ENCODE measurements at places on chromosomes 16 and 17.

- no peak for DNase-seq
Measured at GRCh38 chr17:39863244-39863917, 731 bp downstream of the IKZF3 start.

DNA sequence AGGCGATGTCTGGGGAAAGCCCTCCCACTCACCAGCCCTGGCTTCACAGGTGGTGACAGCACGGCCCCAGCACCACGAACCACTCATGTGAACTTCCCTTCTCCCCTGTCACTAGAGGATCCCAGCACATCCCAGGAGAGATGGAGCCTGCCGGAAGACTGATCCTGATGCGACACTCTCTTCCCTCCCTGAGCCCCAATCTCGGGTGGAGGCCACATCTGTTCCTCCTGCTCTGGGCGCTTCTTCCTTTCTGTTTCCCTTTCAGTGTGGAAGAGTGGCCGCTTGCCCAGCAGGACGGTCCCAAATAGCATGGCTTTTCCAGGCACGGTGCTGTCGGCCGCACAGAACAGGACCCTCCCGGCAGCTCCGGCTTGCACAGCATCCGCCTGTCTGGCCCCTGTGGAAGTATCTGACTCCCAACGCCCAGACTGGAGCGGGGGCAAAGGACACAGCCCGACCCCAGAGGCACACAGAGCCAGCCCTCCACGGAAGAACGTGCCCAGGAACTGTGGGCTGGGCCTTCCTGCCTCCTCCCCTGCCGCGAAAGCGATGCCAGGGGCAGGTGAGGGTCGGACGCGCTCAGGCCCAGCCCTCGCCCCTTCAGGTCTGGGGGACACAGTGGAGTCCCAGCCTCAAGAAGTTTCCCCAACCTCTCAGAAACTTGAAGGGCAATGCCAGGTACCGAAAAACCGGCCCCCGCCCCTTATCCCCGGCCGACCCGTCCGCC lies 37.6 kb downstream of the CBFA2T3 start:
- DNase-seq = no peak

DNA sequence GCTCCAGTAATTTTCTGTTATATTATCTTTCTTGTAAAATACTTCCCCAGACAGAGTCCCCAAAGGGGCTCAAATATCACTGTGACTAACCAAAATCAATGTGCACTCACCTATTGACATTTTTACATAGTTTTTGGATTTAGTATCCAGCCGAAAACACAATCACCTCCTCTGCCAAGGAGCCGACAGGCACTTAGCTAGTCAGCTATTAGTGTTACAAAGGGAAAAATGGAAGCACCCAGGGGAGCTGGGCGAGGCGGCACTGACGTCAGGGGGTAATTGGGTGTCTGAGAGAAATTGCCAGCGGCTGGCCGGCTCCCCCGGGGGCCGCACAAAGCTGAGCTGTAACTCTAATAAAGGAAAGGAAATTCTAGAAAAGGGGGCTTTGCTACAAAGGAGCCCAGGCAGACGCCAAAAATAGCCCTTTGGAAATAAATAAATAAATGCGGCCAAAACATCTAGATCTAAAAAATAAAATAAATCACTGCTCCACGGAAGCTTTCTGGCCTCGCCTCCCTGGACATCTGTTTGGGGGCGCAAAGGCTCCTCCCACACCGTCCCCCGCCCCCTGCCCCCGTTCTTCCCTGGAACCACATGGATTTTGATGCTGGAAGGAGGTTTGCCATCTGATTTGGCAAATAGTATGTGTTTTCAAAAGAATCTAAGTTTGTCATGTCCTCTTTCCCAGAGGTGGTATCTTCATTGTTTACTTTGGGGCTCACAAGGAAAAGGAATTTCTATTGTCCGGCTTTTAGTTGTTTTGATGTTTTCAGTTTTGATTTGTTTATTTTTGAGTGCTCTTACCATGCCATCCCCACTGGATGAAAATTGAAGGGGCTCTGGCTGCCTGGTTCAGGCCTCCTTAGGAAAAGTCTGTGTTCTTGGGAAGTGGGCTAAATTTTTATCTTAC lies 156.7 kb downstream of the ZNF423 start:
- no peak for DNase-seq

- DNase-seq = no peak
Measured at GRCh38 chr17:69672924-69673323, 258.4 kb downstream of the MAP2K6 start.

DNA sequence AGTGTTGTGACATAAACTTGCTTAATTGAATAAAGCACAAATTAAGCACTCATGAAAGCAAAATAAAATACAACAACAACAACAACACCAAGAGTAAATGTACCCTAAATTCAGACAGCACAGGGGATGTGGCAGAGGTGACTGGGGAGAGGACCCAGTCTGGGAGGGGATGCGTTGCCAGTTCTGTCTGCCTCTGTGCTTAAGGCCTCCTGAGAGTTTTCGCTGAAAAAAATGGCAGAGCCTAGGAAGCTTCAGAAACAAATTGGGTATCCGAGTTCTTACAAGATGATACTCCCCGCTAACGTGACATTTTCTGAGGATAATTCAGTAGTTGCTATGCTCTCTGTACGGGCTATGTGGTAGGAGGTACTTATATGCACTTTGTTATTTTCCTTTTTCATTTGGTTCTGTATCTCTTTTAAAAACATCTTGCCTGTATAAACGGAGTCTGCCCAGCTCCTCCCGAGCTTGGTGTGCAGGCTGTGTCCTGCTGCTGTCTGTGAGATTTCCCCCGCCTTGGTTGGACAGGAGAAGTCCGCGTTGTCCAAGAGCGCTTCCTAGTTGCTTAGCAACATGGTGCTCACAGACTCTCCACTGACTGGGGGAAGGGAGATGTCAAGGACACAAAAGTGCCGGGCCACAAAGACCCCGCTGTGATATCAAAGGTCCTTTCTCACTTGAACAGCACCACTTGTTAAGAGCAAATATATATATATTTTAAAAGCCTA lies 134.2 kb upstream of the CPHXL start:
- no peak for DNase-seq

- DNase-seq = no peak
Measured at GRCh38 chr16:9206156-9206555, 114.7 kb downstream of the HAPSTR1 start.

DNA sequence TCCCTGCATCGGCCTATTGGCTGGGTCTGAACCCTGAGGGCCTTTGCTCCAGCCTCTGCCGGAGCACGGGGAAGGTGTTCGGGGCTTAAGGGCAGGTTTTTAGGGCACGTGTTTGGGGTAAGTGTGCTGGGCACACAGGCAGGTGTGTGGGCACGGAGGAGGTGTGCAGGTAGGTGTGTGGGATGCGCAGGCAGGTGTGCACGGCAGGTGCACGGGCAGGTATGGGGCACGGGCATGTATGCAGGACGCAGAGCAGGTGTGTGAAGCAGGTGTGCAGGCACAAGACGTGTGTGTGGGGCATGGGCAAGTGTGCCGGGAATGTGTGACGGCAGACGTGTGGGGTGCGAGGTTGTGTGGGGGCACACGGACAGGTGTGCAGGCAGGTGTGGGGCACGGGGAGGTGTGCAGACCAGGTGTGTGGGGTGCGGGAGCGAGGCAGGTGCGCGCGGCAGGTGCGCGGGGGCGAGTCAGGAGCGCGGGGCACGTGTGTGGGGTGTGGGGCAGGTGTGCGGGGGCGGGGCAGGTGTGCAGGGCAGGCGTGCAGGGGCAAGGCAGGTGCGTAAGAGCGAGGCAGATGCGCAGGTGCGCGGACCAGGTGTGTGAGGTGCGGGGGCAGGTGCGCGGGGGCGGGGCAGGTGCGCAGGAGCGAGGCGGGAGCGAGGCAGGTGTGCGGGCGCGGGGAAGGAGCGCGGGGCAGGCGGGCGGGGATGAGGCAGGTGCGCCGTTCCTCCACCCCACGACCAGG lies 28.6 kb upstream of the METRNL start:
- no peak for DNase-seq

DNA sequence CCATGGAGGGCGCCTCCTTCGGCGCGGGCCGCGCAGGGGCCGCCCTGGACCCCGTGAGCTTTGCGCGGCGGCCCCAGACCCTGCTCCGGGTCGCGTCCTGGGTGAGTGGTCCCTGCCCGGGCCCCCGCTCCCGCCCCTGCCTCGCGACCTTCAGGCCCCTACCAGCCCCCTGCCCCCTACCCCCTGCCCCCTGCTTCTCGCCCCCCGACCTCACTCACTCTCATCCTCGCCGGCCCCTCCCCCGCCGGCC lies 256 bp downstream of the SYNGR3 start:
- no peak for DNase-seq

DNA sequence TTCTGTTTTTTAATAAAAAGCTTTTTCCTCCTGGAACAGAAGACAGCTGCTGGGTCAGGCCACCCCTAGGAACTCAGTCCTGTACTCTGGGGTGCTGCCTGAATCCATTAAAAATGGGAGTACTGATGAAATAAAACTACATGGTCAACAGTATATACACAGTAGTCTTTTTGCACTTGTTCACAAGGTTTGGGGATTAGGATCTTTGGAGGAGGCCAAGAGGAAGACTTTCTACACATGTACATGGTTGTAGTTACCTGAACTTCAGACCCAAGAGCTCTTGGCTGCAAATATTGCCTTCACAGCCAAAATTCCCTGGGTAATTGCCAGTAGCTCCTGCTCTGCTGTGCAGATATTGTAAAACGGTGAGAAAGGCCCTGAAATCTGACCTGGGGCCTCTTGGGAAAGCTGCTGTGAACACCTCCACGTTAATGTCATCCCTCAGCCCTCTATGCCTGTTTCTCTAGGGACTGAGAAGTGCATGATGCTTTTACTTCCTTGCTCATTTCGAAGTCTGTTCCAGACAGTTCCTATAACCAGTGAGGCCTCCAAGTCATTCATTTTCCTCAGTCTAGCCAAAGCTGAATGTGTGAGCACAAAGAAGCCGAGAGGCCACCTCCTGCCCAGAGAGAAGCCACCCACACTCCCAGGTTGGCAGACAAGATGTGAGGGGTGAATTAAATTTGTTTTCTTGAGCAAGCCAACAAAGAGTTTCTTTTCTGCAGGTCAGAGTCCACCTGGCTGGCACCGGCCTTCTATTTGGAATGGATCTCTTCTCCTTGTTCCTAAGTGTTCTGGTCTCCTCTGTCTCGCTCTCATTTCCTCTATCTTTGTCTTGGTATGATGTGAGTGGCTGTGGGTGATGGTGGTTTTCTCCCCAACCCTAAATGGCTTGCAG lies 15.9 kb downstream of the ANKRD40 start:
- no peak for DNase-seq

DNA sequence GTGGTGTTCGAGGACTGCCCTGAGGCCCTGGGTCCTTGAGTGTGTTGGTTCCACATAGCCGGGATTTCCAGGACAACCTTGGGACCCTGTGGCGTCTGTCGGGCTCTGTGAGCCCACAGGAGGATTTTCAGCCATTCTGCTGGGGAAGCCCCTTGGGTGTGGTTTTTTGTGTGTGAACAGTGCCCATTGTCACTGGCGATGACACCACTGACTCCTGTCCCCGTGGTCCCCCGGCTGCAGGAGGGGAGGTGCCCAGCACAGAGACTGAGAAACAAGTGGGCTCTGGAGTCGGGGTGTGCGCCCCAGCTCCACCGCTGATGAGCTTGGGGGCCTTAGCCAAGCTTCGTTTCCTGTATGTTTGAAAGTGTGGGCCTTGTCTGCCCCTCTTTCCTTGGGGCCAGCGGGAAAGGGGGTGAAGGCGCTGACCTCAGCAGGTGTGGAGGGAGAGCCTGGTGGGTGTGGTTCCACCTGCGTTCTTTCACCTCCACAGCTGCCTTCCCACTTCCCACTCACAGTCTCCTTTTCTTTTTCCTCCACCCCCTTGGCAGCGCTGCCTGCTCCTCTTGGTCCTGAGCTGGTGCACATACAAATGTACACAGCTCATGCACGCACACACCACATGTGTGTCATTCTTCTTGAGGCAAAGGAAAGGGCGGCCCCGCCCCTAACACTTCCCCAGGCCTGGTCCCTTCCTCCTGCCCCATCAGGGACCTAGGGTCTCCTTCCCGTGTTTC lies 16.1 kb downstream of the MGRN1 start:
- no peak for DNase-seq

- no peak for DNase-seq
Measured at GRCh38 chr17:44132275-44132821, 8.9 kb upstream of the HDAC5 start.

- DNase-seq = no peak
Measured at GRCh38 chr16:4323071-4323844, 7.4 kb downstream of the GLIS2 start.

GRCh38 chr17:69967910-69968411 lies 107.1 kb upstream of the KCNJ16 start:
- DNase-seq = no peak

DNA sequence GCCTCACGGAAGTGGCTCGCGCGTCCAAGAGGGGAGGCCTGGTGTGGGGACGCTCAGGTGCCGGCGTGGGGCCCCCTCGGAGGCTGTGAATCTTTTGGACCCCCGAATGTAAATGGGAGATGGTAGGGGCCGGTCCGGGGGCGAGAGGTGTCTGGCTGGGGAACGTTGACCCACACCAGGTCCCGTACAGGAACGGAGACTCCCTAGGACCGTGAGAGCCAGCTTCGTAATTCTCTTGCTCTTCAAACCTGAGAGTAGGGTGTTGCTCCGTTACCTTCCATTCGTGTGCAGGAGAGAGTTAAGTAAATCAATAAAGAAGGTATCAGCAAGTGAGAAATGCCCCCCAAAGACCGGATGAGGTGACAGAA lies 481 bp downstream of the LYRM1 start:
- DNase-seq = no peak

DNA sequence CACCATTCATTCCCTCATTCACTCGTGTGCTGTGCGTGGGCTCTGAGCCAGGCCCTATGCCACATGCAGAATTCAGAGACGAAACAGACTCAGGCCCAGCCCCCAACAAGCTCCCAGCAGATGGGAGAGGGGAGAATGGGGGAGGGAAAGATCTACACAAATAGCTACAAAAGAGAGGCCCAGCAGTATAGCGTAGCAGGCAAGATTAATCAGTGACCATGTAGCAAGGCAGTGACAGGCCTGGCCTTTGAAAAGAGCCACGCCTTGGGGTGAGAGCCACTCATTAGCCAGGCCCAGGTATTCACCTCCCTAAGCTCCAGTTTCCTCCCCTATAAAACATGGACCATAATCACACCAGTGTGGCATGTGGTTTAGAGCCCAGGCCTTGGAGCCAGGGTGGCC lies 16.4 kb upstream of the KRT19 start:
- DNase-seq = no peak

DNA sequence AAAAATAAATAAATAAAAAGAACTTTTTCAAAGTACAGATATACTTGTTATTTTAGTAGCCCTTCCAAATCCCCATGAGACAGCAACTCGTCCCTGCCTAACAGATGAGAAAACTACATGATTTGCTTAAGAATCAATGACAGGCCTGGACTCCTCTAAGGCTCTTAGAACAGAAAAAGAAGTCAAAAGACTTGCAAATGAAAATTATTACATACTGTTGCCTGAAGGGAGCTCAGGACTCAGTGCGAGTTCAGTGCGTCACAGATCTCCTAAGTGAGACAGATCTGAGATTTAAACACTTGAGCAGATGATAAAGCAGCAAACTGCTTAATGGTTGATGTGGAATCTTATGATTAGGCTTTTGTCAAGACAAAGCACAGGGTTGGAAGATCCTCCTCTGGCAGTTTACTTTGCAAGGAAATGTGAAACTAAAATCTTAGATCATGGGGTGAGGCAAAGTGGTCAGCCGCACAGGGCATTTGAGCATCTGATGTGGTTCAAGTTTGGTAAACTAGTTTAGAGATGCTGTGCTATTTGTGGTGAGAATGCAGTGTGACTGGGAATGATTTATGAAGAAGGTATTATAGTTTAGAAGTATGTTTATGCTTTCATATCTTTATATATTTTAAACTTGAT lies 138.1 kb downstream of the TRIM37 start:
- DNase-seq = no peak

GRCh38 chr16:87754535-87754934 lies 11.3 kb downstream of the KLHDC4 start:
- no peak for DNase-seq

- DNase-seq = no peak
Measured at GRCh38 chr17:81821603-81822311, 11.3 kb downstream of the MCRIP1 start.

All from activated T-helper 1 cell treated with Interleukin-2 at 50 U/mL for 16 hours (primary cell).